ENCODE measurements at places on chromosomes 1 and 21. TPM values are rescaled to one million over a fixed set of nuclear protein-coding genes. Genes with fewer than 3 reads are reported as not detected.
A peak's percentile ranks its signal among the peaks of the same experiment; 100 is the strongest.

DNA sequence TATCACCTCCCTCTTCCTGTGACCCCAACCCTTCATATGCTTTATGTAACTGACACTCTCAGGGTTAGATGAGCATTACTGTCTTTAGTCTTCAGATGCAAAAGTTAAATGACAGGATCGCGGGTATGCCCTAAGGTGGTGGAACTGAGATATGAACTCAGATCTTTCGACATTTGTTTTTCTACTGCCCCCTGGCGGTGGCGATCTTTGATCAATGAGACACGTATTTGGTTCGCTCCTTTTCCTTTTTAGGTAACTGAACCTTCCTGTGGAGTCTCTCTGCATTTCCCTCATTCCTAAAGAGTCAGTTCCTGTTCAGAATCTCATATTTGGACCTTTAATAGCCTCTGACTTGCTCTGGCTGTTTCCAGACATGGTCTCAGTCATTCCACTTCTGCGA is 47.8 kb upstream of the ZP4 start:
- no peaks in the 10 kb centered on the region for H3K36me3 ChIP-seq
- H3K4me3 ChIP-seq = no peak overlapping the region
- no peaks in the 10 kb centered on the region for H3K4me1 ChIP-seq
- no peaks in the 10 kb centered on the region for H3K27me3 ChIP-seq
- no peak for DNase-seq
- H3K27ac ChIP-seq = no peak overlapping the region

Gene BCL2L15
- total RNA-seq = 0.08 TPM

Gene E2F2
- total RNA-seq = 0.20 TPM

Gene LCE2A
- total RNA-seq = not detected

- H3K4me1 ChIP-seq = no peaks in the 10 kb centered on the region
- H3K4me3 ChIP-seq = no peak overlapping the region
- no peak for DNase-seq
- no peak overlapping the region for H3K27ac ChIP-seq
Measured at GRCh38 chr1:8537991-8538390, 220.1 kb downstream of the SLC45A1 start.

GRCh38 chr1:55179177-55179835 is 35.9 kb downstream of the USP24 start:
- no peak overlapping the region for H3K4me3 ChIP-seq
- no peak for DNase-seq
- peaks cover 27% of the 10 kb centered on the region for H3K4me1 ChIP-seq
- H3K36me3 ChIP-seq = no peaks in the 10 kb centered on the region
- H3K27ac ChIP-seq = no peak overlapping the region

GRCh38 chr1:37476460-37477197 is 2.2 kb downstream of the ZC3H12A start:
- H3K4me1 ChIP-seq = peaks cover 80% of the 10 kb centered on the region
- H3K36me3 ChIP-seq = peaks cover 42% of the 10 kb centered on the region
- peak overlapping the region; percentile 94 for H3K27ac ChIP-seq
- H3K27me3 ChIP-seq = no peaks in the 10 kb centered on the region
- H3K4me3 ChIP-seq = peak overlapping the region; percentile 89

GRCh38 chr1:235806123-235806522 is 60.6 kb downstream of the LYST start:
- H3K27me3 ChIP-seq = no peaks in the 10 kb centered on the region
- H3K27ac ChIP-seq = no peak overlapping the region
- H3K4me1 ChIP-seq = peaks cover 8% of the 10 kb centered on the region
- H3K36me3 ChIP-seq = peaks cover 11% of the 10 kb centered on the region
- H3K4me3 ChIP-seq = no peak overlapping the region

- H3K36me3 ChIP-seq = no peaks in the 10 kb centered on the region
- H3K4me3 ChIP-seq = no peak overlapping the region
- H3K27me3 ChIP-seq = no peaks in the 10 kb centered on the region
- H3K27ac ChIP-seq = no peak overlapping the region
- DNase-seq = no peak
Measured at GRCh38 chr1:59553371-59553770, 256.5 kb downstream of the FGGY start.

DNA sequence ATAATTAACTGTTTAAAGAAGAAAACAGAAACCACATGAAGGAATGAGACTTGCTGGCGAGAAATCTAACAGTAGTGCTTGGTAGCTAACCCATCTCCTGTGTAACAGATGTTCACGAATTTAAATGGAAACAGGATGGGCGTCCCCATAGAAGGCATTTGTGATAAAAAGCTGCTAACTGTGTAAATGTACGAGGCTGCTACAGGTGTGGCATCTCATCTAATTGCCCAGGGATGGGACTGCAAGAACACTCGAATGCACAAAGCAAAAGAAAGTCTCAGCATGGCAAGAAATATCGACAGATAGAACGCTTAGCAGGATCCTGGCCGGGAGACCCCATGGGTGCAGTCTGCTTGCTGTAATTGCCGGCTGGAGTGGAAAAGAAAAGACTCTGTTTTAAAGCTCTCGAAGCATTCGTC is 112.7 kb downstream of the RUNX1 start:
- H3K4me3 ChIP-seq = no peak overlapping the region
- H3K4me1 ChIP-seq = no peaks in the 10 kb centered on the region
- H3K27me3 ChIP-seq = no peaks in the 10 kb centered on the region
- no peaks in the 10 kb centered on the region for H3K36me3 ChIP-seq
- no peak overlapping the region for H3K27ac ChIP-seq

GRCh38 chr1:227996187-227996950 is 10.4 kb upstream of the WNT3A start:
- H3K4me3 ChIP-seq = no peak overlapping the region
- H3K4me1 ChIP-seq = no peaks in the 10 kb centered on the region
- H3K36me3 ChIP-seq = no peaks in the 10 kb centered on the region

Gene PRKAA2
- total RNA-seq = 98.7 TPM

Gene KIF26B
- 1.3 TPM for total RNA-seq

DNA sequence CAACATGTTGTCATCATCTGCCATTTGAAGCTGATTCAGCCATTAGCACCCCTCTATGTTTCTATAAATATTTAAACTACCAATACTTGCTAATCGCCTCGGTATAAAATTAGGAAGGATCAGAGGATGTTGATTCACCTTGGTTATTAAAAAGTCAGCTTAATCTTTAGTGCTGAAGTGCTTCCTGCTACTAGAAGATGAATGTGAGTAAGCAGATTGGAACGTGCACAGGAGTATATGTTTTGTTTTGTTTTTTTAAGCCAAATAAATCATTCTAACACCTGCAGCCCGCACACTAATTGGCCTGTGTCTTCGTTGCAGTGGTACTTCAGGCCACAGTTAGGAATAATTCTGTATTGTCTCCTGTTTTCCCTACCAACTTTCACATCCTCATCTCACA is 485.7 kb downstream of the AJAP1 start:
- H3K27me3 ChIP-seq = no peaks in the 10 kb centered on the region
- no peaks in the 10 kb centered on the region for H3K36me3 ChIP-seq
- no peaks in the 10 kb centered on the region for H3K4me1 ChIP-seq

Gene ARHGEF2
- 50.8 TPM for total RNA-seq

DNA sequence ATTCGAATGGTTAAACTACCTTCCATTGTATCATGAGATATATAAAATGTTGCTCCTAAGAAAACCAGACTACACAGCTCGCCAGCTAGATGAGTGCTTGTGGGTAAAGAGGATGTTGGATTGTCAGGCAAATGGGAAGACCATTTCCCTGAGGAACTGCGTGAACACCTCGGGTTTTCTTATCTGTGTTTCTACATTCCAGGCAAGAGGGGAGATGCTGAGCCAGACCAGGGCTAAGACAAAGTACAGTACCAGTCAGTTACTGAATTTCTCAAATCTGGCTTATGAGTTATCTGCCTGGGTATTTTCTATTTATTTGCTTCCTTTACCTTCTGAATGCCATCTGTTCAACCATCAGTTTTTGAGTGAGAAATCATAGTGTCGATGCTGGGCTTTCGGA is 170.8 kb downstream of the PLA2G4A start:
- H3K27me3 ChIP-seq = no peaks in the 10 kb centered on the region
- no peak overlapping the region for H3K27ac ChIP-seq
- H3K4me1 ChIP-seq = no peaks in the 10 kb centered on the region
- no peaks in the 10 kb centered on the region for H3K36me3 ChIP-seq

Gene SEMA4A
- 4.2 TPM for total RNA-seq

Gene ARHGEF16
- total RNA-seq = 0.22 TPM

DNA sequence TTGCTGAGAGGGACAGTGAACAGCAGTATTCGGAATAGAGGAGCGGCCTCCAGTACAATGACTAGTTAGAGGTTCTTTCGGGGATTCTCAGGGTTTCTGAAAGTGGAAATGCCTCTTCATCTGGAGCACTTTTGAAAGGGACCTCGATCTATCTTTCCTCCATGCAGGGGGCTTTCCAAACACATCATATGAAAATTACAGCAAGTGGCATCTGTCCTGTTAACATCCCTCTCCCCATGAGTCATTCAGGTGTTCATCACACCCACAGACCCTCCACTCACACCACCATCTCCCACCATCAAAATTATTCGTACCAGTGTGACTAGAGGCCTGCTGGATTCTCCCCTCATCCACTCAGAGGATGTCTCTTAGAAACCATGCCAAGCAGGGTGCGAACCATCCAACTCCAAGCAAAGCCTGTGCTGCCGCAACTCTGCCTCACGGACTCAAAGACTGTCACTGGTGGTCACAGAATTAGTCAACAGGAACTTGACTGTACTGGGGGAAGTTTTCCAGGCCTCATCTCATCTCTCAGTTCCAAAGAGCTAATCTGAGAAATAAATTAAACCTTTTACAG is 211.1 kb downstream of the MRPL39 start:
- H3K27ac ChIP-seq = no peak overlapping the region
- no peaks in the 10 kb centered on the region for H3K36me3 ChIP-seq
- H3K4me1 ChIP-seq = no peaks in the 10 kb centered on the region
- H3K4me3 ChIP-seq = no peak overlapping the region
- no peak for DNase-seq

DNA sequence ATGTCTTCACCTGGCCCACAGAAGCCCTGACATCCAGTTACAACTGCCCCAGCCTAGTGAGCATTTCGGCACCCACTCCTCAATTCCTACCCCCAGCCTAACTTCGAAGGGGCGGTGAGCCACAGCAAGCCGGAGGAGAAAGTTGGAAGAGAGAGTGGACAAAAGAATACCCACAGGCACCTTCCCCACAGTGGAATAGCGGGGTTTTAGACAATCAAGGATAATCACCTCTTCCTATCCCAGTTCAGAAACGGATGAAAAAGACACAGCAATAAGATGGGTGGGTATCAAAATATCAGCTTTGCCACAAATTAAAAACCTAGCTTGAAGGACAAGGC is 1.3 kb upstream of the LSS start:
- H3K4me3 ChIP-seq = peak overlapping the region; percentile 58
- no peak for DNase-seq
- H3K27me3 ChIP-seq = no peaks in the 10 kb centered on the region
- H3K27ac ChIP-seq = no peak overlapping the region
- peaks cover 35% of the 10 kb centered on the region for H3K4me1 ChIP-seq

DNA sequence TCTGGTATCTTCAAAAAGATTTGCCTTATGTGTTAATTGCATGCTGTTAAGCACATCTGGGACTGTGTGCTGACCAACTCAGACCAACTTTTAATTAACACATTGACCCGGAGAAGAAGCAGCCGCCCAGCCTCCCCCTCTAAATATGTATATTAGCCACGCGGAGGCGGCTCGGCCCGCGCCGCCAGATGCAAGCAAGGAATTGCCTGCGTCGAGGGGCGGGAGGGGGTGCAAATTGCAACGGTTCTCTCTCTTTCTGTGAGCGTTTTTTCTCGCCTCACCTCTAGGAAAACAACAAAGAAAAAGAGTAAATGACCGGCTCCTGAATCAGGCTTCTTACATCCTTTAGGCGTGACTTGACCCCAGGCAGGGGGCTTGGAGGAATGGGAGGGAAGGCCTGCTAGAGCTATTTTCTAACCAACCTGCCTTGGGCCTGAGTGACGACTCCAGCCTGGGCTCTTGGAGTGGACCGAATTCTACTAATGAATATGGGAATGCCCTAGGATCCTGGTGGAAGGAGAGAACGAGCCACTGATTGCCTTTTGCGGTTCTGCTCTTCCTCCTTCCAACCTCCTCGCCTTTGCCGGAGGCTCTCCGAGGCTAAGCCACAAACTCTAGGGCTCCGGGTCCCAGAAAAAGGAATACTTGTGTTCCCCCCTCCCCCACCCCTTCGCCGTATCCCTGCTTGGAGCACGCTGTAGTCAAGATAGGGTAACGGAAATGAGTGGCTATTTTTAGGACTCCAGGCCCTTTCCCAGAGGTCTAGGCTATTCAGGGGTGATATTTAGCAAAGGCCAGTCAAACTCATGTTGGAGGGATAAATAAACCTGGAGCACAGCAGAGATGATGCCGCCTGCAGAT is 417.0 kb upstream of the ESRRG start:
- H3K4me3 ChIP-seq = peak overlapping the region; percentile 7
- no peak for DNase-seq
- no peak overlapping the region for H3K27ac ChIP-seq

- H3K4me1 ChIP-seq = no peaks in the 10 kb centered on the region
- peak overlapping the region; percentile 88 for H3K27ac ChIP-seq
- peak overlapping the region; percentile 73 for H3K4me3 ChIP-seq
- peaks cover 29% of the 10 kb centered on the region for H3K36me3 ChIP-seq
- no peaks in the 10 kb centered on the region for H3K27me3 ChIP-seq
- peak; percentile 97 for DNase-seq
Measured at GRCh38 chr21:37220981-37221664, 46.0 kb downstream of the VPS26C start.

Gene NEK7
- total RNA-seq = 228 TPM

Gene SLFNL1
- total RNA-seq = not detected

DNA sequence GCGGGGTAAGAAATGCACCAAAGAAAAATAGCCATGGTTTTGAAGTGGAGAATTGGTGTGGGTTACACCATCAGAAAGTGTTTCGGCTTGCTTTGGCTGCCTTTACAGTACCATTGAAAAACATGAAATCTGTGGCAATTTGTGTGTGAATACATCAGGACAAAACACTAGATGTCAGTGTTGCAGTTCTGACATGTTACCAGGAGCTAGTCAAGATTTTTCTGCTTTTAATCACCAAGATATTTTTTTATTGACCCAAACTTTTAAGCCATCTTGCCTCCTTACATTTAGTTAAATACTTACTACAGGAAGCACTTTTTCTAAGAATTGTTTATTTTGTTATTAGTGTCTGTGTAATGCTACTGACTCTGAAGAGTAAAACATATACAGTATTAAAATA is 14.3 kb downstream of the RRP15 start:
- no peaks in the 10 kb centered on the region for H3K36me3 ChIP-seq
- H3K27ac ChIP-seq = no peak overlapping the region
- H3K4me1 ChIP-seq = peaks cover 5% of the 10 kb centered on the region
- DNase-seq = no peak
- no peaks in the 10 kb centered on the region for H3K27me3 ChIP-seq

DNA sequence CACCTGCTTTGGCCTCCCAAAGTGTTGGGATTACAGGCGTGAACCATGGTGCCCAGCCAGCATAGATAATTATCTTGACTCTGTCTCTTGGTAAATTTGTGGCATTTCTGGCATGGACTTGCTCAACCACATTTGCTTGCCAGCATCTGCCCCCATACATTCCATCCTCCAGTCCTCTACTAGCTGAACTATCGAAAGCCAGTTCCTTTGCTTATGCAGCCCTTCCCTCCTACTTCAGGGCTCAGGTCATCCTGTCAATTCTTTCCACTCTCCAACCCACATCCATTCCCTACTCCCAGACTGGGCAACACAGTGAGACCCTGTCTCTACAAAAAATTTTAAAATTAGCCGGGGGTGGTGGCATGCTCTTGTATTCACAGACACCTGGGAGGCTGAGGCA is 13.0 kb upstream of the UQCRHL start:
- no peak overlapping the region for H3K27ac ChIP-seq
- no peaks in the 10 kb centered on the region for H3K4me1 ChIP-seq
- no peak overlapping the region for H3K4me3 ChIP-seq
- no peaks in the 10 kb centered on the region for H3K36me3 ChIP-seq
- H3K27me3 ChIP-seq = no peaks in the 10 kb centered on the region

Gene PLPPR4
- 0.37 TPM for total RNA-seq

Gene AHCYL1
- 36.9 TPM for total RNA-seq

Gene BLACAT1
- total RNA-seq = 0.26 TPM

Data from right atrium auricular region (tissue), 2 donors.